Stimulated activated CD8-positive, alpha-beta memory T cell treated with anti-CD3 and anti-CD28 coated beads, Interleukin-4, amount 100 ng/mL, for 1 hour (primary cell): ENCODE measurements at places on chromosomes 3 and 15.

DNA sequence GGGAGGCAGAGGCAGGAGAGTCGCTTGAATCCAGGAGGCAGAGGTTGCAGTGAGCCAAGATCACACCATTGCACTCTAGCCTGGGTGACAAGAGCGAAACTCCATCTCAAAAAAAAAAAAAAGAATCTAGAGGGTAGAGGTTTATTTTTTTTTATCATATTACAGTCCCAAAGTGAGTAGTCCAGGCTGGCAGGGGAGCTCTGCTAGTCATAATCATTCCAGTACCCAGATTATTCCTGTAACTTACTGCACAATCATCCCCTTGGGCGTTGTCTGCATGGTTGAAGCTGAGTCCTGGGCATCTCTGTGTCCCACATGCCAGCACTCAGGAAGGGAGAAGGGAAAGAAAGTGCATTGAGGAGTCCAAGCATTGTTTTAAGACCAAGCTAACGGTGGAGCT, 8.5 kb downstream of the CRELD1 start:
- no peak for DNase-seq

- DNase-seq = no peak
These were observed 22.1 kb downstream of the PHC3 start for GRCh38 chr3:170159459-170159858.

DNA sequence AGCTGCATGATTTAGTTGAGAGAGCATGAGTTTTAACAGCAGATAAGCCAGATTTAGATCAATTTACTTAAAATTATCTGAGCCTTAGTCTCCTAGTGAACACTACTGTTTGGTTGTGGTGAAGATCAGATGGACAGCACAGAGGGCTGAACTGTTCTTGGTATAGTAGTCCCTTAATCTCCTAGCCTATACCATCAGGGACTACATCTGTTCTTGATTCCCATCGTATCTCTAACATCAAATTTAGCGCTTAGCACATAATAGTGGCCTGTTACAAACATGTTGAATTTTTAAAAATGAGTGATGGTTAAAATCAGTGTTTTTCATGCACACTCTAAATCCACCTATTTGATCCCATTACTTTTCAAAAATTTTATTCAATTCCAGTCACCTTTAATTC, 507.7 kb downstream of the GRM7 start:
- no peak for DNase-seq

- no peak for DNase-seq
These were observed 137.0 kb upstream of the CRBN start for GRCh38 chr3:3316521-3316920.

DNA sequence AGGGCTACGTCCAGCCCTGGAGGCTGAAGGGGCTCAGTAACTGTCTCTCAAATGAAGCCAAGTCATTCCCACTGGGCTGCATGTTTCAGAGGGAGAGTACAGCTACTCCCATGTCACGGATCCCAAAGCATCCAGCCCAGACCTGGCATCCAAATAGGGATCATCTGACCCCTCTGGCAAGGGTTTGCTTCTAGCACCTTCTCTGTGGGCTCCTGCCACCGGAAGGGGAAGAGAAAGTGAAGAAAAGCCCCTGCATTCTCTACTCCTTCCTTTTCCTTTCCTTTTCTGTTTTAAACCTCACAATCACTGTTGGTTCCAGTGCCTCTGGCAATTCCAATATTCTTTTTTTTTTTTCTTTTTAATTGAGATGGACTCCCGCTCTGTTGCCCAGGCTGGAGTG, 64.5 kb upstream of the CTSH start:
- no peak for DNase-seq

GRCh38 chr15:39695793-39696192, 86.8 kb downstream of the FSIP1 start:
- no peak for DNase-seq

DNA sequence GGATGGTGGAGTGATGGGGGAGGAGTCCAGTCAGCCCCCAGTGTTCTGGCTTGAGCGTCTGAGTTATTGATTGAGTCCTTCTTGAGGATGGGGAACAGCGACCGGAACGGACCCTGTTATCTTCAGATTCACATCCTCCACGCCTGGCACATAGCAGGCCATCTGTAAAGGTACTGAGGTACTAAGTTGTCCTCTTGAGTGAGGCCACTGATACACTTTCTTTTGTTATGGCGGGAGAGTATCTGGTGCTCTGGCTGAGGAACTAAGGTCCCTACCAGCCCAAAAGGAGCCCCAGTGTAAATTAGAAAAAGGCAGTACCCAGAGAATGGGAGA, 16.7 kb upstream of the HRH1 start:
- DNase-seq = no peak

GRCh38 chr3:32334675-32335074, 57.0 kb upstream of the CMTM7 start:
- DNase-seq = peak; percentile 21

DNA sequence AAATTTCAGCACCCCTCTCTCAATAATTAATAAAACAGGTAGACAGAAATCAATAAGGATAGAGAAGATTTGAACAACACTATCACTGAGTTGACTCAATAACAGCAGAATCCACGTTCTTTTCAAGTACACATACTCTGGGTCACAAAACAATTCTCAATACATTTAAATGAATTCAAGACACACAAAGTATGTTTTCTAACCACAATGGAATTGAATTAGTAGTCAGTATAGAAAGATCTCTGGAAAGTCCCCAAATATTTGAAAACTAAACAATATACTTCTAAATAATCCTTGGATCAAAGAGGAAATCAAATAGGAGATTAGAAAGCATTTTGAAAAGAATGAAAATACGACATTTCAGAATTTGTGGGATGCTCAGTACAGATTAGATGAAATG, 40.0 kb downstream of the TKT start:
- DNase-seq = no peak

- DNase-seq = no peak
These were observed 249.3 kb upstream of the ZNF717 start for GRCh38 chr3:76034649-76035048.

DNA sequence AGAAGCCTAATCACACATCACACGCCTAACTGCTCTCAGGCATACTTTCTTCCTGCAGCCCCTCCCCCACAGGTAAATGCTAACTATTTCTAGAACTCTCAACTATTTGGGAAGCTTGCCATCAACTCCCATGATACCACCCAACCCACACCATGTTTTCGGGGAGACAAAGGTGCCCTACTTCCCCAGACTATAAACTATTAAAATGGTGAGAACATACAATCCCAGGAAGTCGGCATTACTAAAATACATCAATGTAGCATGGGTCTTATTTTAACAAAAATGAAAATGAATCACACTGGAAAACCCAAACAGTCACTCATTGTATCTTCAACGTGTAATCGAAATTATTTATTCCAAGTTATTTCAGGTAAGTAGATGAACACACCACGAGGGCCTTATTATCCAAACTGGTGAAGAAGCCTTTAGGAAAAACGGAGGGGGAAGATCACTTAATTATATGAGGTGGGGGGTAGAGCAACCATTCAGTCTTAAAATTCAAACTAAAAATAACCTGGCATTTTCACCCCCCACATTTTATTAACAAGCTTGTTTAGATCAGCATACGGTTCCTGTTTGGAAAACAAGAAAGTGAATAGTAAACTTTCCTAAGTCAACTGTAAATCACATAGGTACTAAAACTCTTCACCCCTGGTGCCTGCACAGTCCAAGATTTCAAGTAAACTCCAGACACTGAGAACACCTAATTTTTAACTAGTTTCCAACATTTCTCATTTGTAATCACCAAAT, 1.9 kb downstream of the TBL1XR1 start:
- DNase-seq = no peak

DNA sequence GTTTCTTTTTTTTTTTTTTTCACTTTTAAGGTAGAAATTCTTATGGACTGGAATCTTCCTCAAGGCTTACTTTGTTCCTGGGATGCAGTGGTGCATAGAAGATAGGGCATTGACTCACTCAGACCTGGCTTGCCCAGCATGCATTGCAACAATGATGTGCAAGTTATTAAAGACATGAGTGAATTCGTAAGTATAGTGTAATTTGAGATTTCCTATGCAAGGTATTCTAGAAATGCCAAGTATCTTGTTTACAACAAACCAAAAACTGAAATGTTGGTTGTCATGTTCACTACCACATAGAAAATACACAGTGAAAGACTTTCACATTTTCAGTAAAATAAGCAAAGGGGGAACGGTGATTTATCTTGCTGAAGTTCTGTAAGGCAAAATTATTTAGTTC, 56.5 kb upstream of the FNDC3B start:
- no peak for DNase-seq

DNA sequence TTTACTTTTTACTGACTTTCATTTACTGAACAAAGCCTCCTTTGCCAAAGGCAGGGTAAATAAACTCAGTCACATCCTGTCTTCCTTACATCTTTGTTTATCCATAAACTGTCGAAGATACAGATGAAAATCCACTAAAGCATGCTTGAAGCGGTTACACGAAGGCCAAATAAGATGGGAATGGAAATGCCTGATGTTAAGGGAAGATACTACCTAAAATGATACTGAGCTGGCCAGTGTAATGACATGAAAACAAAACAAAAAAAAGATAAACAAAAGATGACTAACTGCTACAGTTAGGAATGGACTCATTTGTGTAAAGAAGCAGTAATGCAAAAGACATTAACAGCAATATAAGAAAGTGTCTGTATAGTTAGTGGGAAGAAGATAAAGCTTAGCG, 114.7 kb upstream of the ADAMTS9 start:
- no peak for DNase-seq

GRCh38 chr15:43941555-43941954, 114.8 kb downstream of the WDR76 start:
- no peak for DNase-seq

GRCh38 chr3:112394003-112394640, 61.2 kb downstream of the CD200 start:
- no peak for DNase-seq

DNA sequence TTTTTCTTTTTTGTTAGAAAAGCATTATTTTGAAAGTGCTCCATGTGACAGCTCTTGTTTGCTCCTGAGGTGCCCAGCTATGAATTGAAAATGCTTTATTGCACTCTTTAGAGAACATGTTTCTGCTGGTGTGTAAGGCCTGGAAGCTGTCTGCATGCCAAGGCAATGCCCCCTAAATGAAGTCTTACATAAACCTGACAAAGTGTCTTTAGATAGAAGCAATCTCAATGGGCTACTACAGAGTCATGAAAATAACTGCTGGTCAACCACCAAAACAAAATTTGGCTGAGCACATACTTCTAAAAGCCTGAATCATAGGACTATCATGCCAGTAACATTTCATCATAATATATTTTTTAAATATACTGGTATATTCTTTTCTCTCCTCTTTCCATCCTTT, 178.7 kb downstream of the THRB start:
- DNase-seq = no peak

DNA sequence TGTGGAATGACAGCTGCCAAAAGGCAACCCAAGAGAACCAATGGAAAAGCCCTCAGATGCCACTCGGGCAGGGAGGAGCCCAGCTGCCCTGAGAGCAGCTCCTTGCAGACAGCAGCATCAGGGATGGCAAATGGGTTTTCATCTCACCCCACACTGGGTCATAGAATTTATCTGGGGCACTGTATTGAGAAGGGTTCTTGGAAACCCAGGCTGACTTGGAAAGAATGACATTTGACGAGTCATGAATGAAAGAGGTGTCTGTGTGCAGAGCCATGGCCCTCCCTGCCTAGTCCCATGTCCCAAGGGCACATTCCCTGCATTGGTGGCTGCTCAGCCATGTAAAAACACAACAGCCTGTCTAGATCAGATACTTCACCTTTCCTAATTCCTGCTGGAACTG, 157.9 kb upstream of the BHLHE40 start:
- no peak for DNase-seq

DNA sequence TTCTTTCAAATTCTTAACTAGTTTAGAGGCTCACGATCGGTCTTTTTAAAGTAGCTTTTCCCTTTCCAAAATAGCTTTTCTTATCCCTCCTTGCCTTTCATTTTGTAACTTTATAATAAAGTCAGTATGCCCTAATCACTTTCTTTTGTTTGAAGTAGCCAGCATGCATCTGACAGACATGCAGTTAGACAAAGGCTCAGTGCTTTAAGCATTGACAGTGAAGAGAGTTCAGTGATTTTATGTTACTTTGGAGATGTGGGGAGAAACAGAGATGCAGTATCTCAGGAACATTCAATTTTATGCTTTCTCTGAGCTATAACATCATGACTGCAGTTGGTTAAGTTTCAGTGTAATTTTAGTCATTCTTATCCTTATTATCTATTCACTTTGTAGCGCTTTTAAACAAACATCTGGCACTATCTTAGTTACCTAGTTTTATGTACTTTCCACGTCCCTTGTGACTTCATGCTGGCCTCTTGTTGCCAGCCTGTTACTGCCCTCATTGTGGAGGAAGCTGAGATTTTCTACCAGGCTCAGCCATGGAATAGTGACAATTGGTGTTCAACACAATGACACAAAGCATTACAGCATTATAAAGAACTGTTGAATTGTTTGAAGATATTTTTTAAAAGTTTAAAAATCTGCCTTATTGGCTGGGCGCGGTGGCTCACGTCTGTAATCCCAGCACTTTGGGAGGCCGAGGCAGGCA, 90.3 kb downstream of the AKAP13 start:
- no peak for DNase-seq

- no peak for DNase-seq
These were observed 4.4 kb upstream of the LRRC15 start for GRCh38 chr3:194373899-194374298.

- no peak for DNase-seq
These were observed 48.3 kb downstream of the ASB7 start for GRCh38 chr15:100650685-100651084.

GRCh38 chr3:122055215-122055614, at the start of gene CD86:
Gene CD86 (plus strand): TSS chr3:122055362. CDS start chr3:122055490, 128 bp downstream.
- no peak for DNase-seq

DNA sequence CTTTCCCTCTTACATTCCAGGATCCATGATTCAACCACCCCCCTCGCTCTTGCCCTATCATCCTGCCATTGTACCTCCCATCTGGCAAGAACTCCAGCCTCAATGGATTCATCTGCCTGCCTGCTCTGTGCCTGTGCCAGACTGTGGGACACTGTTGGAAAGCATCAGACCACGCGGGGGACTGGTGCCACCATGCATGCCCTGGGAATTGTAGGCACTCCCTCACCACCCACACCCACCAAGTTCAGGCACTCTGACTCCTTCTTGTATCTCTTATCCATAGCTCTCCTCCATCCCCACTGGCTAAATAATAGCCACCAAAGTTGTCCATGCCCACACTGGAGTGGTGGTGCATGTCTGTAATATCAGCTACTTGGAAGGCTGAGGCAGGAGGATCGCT, 143.8 kb downstream of the TPRA1 start:
- no peak for DNase-seq

- no peak for DNase-seq
These were observed 171.8 kb downstream of the FEZF2 start for GRCh38 chr3:62201438-62202035.

DNA sequence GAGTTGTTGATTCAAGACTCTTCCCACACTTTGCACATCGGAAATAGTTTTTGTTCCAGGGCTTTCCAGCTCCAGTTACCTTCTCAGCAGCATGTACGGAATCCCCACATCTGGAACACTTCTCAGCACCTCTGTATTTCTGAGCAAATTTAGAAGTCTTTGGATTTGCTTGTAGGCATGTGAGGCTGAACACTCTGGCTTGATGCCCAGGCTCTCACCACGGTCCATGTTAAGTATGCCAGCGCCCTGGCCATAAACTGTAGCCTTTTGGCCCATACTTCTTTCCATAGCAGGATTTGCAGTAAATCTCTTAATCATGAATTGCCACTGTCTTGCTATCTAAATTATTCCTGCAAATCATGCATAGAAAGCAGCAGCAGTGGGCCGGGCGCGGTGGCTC, 24.4 kb downstream of the ATP2C1 start:
- DNase-seq = no peak

GRCh38 chr3:70179111-70179510, 133.3 kb downstream of the MDFIC2 start:
- DNase-seq = no peak
